RWPE1 (cell line): ENCODE measurements at places on chromosomes 1 and 21.

DNA sequence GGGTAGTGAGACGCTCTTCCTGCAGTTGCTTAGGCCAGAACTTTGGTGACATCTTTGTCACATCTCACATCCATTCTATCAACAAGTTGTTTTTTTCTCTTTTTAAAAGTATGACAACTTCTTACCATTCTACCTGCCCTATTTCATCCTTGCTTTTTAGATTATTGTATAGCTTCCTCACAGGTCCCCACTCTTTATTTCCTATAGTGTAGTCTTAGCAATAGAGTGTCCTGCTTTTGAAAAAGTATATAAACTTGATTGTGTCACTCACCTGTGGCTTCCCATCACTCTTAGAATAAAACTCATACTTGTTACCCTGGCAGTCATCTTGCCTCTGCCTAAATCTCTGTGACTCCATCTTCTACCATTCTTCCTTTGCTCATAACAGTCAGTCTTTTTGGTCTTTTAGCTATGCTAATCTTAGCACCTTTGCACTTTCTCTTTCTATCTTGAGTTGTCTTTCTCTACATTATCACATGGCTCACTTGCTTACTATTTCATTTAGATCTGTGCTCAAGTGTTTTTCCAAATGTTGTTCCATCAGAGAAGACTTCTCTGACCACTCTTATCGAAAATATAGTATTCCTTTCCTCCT is 9.5 kb downstream of the CDC73 start:
- no peak for DNase-seq

GRCh38 chr1:1256956-1257871 is 10.7 kb upstream of the C1QTNF12 start:
- no peak for DNase-seq

DNA sequence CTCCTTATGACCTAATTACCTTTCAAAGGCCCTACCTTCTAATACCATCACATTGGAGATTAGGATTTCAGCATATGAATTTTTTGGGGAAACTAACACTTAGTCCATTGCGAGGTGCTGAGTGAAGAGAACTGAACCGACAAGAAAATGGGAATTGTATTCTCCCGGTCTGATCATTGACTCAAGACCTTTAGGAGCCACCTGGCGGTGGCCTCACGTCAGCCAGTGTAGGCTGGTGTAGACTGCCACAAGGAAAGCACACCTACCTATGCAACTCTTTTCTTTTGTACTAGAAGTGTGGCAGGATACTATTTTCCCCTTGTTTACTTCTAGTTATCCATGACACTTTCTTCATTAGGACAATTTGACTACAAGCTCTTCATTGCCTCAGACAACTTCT is 333.5 kb upstream of the B3GALT2 start:
- DNase-seq: no peak

DNA sequence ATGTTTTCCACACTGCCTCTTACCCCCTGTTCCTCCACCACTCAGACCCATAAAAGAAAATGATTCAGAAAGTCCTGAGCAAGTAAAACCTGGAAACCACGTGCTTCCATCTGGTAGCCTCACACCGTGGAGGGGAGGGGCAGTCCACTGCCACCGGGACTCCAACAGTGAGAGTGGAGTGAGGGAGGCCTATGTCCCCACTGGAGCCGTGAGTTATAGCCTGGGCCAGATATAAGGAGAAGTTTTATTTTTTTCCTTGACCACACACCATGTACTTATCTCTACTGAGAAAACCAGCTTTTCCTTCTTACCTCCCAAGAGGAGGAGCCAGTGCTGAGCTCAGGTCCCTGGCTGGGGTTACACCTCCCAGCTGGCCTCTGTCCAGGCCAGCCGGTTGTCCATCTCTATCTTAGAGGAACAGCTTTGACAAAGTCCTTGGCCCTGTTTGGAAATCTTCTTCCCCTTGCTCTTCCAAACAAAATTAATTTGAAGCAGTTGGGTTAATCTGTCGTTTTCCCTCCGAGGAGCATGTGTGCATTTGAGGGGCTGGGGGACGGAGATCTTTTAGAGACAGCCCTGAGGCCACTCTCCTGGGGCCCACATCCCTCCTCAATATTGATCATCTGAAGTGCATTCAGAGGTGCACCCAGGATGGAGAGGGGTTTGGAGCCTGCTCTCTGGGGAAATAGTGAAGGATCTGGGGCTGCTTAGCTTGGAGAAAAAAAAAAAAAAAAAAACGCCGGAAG is 49.1 kb upstream of the SERBP1 start:
- DNase-seq: no peak

DNA sequence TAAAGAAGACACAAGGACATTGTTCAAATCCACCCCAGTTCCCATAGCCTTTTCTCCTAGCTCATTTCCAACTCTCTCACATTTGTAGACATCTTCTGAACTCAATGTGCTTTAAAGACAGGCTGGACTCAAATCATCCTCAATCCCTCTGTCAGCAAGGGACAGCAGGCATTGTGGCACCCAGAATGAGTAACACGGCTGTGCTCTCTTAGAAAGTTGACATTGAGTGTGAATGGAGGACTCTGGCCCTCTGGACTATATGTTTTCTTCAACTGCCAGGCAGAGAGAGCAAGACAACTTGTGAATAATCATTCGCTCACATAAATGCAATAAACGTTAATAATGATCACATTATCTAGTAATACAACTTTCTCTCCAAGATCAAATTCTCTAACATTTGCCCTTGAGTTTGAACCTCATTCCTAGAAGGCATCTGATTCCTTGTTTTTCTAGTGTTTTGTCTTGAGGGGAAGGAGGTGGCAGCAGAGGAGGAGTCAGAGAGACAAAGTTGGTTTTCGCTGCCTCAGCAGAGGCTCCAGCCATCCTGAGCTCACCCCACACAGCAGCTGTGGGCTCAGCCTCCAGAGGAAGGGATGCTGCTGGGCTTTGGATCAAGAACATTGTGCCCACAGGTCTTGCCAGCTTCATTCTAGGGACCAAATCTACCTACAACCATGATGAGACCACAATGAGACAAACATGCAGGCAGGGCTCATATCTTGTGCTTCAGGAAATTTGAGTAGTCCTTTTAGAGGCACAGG is 85.1 kb downstream of the BCAR3 start:
- no peak for DNase-seq

GRCh38 chr21:26965040-26965906 is 1.6 kb downstream of the ADAMTS5 start:
- DNase-seq: no peak

- DNase-seq: no peak
These were observed 220.5 kb downstream of the TRABD2B start for GRCh38 chr1:47776667-47777131.

- DNase-seq: no peak
These were observed 22.1 kb upstream of the GBP2 start for GRCh38 chr1:89147678-89148658.
